Stimulated activated CD8-positive, alpha-beta memory T cell treated with anti-CD3 and anti-CD28 coated beads, Interleukin-2, amount 100 ng/mL, for 1 hour (primary cell): ENCODE measurements at places on chromosomes 12 and 14.

GRCh38 chr14:99229654-99230207 lies 42.3 kb downstream of the BCL11B start:
- no peak for DNase-seq

GRCh38 chr12:39144613-39145061 lies 239.2 kb upstream of the CPNE8 start:
- no peak for DNase-seq

DNA sequence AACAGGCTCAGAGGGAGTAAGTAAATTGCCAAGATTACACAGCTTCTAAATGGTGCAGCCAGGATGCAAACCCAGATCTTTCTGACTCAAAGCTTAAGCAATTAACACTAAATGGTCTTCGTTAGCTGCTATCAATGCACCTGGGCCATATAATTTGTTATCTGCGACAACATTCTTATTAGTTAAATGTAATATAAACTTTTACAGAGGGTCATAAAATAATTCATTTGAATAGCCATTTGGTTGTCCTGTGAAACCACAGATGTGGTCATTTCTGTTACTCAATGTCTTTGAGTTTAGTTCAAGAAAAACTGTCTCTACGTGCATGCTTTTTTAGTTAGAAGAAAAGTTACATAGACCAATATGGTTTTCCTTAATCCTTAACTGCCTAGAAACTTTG lies 22.1 kb upstream of the NAP1L1 start:
- DNase-seq: no peak

- DNase-seq: no peak
Measured at GRCh38 chr14:100394886-100395672, 71.9 kb downstream of the SLC25A47 start.

- no peak for DNase-seq
Measured at GRCh38 chr12:13961971-13962370, 19.4 kb downstream of the GRIN2B start.

- no peak for DNase-seq
Measured at GRCh38 chr14:90611936-90612335, 204.3 kb downstream of the TTC7B start.

DNA sequence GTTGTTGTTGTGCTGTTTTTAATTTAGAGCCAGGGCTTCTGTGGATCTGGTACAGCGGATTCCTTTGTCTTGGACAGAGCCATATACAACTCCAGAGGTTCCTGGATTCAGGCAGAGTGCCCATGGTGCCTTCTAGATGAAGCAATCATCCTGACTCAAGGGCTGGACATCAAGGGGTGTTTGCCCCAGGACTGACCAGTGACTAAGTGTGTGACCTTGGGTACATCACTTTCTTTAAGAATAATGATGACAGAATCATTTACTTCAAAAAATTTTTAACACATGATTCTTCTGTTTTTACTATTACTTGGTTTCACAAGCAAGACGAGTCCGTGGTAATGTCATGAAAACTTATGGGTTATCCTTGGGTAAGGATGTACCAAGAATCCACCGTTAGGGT lies 397.3 kb downstream of the ZFP36L1 start:
- DNase-seq: no peak

DNA sequence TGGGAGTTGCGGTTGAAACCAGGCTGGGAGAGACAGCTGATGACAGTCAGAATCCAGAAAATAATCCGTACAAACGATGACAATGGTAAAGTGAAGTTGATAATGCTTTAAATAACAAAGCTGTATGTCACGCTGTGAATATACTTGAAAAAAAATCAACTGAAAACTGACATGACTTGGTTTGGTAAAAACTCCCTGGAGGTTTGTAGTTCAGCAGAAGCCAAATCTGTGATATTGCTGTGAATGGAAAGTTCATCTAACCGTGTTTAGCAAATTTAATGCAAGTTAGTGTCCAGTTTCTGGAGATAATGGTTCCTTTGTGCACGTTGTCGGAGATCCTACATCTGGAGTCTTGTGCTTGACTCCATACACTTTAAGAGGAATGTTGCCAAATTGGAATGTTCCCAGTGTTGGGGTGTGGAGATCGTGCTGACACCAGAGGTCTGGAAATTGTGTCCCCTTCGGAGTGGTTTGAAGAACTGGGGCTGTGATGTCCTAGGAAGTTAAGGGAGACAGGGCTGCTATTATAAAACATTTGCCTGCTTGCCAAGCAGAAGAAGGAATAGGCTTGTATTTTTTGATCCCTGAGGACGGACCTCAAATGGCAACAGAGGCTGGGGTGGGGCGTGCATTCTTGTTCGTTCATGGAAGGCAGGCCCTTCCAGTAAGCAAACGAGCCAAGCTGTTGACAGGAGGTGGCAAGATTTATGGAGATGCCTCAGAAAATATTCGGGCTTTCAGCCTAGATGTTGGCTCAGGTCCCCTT lies 30.6 kb downstream of the PPFIBP1 start:
- no peak for DNase-seq
